ENCODE measurements at places on chromosomes 13 and 19.
A peak's percentile ranks its signal among the peaks of the same experiment; 100 is the strongest.

DNA sequence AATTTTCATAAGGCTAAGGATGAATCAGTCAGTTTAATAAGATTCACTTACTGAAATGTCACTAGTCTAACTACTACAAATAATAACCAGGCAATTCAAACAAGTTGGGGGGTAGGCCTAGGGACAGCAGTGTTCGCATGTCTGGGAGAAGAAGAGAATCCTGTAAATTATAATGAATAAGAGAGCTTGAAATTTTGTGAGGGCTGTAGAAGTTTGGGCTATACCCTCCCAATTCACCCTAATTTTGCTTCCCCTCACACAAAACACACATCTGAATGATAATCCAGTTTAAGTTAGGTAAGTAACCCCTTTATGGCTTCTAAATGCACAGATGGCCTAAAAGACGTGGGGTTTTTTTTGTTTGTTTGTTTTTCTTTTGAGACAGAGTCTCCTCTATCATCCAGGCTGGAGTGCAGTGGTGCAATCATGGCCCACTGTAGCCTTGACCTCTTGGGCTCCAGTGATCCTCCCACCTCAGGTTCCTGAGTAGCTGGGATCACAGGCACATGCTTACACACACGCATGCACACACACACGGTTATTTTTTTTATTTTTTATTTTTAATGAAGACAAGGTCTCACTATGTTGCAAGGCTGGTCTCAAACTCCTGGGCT, 69.9 kb downstream of the TBC1D4 start:
- DNase-seq: no peak

DNA sequence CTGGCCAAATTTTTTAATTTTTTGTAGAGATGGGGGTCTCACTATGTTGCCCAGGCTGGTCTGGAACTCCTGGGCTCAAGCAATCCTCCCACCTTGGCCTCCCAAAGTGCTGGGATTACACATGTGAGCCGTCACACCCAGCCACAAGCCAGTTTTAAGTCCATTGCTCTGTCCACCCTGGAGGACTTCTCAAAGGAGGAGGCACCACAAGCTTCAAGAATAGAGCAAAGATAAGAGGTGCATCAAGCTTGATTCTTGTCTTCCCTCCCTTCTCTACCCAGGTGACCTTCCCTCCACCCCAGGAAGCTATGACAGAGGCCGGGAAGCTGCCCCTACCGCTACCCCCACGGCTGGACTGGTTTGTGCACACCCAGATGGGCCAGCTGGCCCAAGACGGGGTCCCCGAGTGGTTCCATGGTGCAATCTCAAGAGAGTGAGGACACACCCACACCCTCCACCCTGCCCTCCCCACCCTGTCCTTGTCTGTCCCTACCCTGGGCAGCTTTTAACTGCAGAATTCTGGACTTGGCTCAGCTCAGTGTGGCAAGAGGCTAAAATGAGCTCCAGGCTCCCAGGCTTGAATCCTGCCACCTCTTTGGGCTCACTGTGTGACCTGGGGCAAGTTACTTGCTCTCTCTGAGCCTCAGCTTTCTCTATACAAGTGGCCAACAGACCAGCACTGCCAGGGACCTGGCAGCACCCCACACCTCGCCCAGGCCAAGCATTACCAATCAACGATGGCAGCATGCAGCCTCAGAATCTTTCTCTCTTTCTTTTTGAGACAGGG, 5.2 kb downstream of the HSH2D start:
- DNase-seq: no peak

GRCh38 chr13:59458908-59459579, 704.7 kb downstream of the DIAPH3 start:
- DNase-seq: no peak

DNA sequence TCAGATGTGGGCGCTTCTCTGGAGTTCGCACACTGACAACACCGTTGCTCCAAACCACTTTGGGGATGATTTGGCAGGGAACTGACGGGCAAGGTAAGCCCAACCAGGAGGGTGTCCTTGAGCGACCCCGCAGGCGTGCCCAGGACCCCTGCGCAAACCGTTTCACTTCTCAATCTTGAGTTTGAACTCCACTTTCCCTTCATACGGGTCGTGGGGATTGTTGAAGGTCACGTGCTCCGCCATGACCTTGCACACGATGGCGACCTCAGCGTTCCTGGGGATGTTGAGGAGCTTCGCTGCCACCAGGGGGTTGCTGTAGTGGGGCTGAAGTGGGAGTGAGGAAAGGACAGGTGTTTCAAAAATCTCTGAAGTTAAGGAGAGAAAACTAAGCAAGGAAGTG, 8.8 kb downstream of the ATP4B start:
- no peak for DNase-seq

GRCh38 chr19:12789904-12790619, 1.2 kb upstream of the JUNB start:
- peak; percentile 84 for DNase-seq
